Cortex of kidney (tissue), 1 donor: ENCODE measurements at places on chromosomes 5 and 9.

DNA sequence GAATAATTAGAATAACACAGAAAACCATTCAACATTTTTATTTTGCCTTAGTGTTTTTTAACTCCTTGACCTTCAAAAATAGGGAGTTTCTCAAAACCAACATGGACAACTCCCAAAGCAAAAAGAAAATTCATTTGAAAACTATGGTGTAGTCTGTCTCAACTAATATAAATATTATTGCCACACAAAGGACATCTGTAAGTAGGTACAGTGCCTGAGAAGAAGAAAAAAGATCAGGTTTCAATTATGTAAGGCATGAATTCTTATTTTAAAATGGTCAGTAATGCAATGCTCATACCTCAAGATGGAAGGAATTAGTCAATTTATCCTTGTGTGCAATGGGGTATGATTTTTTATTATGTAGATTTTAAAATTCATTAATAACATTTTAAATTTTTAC is 109.6 kb upstream of the CNTLN start:
- no peak for DNase-seq

GRCh38 chr9:34958411-34958982 is 412 bp downstream of the PHF24 start:
- DNase-seq: no peak

DNA sequence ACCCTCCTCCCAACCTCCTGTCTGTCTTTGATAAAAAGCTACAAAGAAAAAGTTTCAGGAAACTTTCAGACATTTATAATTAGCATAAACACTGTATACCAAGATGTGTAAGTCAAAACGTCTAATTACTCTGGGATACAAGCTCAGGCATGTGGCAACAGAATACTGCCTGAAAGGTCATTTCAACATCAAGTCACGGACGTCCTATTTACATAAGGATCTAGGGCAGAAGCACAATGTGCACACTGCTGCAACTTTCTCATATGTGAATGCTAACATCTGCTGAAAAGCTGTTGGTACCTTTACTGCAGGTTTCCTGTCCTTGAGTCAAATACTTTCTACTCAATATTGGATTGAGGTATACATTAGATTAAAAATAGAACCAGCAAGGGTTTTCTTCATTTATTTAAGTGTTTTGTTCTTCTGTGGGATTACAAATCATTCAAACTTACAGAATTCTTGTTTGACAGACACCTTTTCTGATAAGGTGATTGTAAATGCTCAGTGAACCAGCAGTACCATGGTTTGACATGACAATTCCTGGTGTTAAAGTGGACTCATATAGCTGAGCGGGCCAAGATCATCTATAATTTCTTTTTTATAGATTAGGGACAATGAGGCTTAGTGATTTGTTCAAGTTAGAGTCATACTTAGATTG is 36.8 kb downstream of the ELL2 start:
- no peak for DNase-seq

GRCh38 chr9:71001780-71002386 is 119.5 kb downstream of the TRPM3 start:
- no peak for DNase-seq

DNA sequence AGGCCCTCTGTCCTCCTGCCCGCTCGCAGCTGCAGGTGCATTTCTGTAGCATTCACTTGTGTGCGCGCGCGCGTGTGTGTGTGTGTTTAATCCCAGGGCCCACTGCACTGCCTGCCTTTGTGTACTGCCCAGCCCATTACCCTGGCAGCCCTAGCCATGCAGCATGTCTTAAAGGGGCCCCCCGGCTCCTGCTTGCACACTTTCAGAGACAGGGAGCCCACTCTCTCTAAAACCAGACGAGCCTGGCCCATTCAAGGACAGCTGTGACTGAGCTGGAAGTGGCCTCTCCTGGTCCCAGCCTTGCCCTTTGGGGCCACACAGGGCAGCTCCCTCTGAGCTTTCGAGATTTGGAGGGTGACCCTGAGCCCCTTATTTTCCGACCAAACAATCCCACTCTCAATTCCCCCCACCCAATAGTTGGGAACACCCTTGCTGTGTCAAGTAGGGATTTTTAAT is 98.9 kb downstream of the DAB2IP start:
- no peak for DNase-seq

DNA sequence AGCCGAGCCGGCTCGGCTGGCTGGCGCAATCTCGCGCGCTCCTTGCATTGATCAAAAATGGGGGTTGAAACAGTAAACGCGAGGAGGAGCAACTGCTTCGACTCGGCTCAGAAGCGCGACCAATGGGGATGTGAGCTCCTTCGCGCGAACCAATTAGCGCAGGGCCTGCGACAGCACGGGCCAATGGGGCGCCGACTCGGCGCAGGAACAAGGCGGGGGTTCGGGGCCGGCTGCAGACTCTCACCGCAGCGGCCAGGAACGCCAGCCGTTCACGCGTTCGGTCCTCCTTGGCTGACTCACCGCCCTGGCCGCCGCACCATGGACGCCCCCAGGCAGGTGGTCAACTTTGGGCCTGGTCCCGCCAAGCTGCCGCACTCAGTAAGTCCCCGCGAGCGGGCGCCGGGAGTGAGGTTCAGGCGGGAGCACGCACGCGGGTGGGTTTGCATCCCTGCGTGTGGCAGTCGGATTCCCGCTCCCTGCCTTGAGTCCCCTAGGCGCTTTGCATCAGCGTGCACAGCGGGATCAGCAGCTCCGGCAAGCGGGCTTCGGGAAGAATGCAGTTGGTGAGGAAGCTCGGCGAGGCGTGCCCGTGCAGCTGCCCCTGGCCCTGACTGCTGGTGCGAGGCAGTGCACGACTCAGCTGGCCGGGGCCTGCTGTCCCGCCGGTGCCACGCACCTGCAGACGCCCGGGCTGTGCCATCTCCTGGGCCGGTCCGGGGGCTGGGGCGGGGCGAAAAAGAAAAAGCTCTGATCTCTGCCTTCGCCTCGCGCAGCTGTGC is at the start of gene PSAT1:
PSAT1 (plus strand) TSS at position 233 of the 779 bp plus-strand sequence; CDS start at position 319, 86 bp downstream.
- DNase-seq: no peak

- no peak for DNase-seq
These were observed 123.0 kb upstream of the RFX3 start for GRCh38 chr9:3648722-3649246.

DNA sequence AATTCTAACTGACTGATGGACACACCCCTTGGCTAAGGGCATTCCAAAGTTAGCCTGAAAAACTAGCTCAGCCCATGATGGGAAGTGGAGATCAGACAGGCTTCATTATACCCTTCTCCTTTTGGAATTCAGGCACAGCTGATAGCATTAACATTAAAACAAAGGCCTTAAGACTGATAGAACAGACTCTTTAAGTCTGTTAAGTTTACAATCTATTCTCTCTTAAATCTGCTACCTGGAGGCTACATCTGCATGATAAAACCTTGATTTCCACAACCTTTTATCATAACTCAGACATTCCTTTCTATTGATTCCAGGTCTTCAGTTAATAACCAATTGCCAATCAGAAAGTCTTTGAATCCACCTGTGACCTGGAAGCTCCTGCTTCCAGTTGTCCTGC is 281.4 kb downstream of the TUSC1 start:
- DNase-seq: no peak

GRCh38 chr9:134995792-134996120 is 78.0 kb upstream of the FCN1 start:
- DNase-seq: no peak

DNA sequence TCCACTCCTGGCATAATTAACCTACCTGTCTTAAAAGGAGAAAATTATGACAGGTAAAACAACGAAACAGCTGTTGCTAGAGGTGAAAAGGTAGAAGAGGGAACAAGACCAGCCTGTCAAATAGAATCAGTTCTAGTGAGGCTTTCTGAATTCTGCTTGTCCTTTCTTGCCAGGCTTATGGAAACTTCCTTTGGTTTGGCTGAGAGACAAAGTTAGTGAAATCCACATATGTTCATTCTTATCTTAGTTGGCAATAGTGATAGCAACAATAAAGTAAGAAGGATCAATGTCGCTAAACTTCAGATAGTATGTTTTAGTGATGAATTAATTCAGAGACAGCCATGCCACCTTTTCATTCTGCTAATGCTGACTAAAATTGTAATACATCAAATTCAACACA is 34.4 kb downstream of the HAPLN1 start:
- DNase-seq: no peak

GRCh38 chr9:130448035-130448624 is 3.4 kb downstream of the ASS1 start:
- no peak for DNase-seq

- no peak for DNase-seq
These were observed 10.1 kb upstream of the FSD1L start for GRCh38 chr9:105437704-105438103.

GRCh38 chr5:10663489-10664179 is 97.4 kb downstream of the DAP start:
- DNase-seq: no peak

DNA sequence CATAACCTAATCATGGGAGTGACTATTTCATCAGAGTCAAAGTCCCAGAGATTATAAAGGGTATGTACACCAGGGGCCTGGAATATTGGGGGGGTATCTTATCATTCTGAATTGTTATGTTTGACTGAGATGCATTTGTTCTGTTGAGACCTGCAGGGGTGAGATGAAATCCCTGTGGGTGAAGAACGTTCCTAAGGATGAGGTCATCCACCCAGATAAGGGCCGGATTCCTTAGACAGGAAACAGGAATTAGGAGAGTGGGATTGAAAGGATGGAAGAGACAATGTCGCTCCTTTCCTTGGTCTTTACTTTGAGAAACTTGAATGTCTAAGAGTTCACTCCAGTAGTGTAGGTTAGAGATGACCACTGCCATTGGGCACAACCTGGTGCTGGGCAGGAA is 54.7 kb downstream of the GAS1 start:
- no peak for DNase-seq

DNA sequence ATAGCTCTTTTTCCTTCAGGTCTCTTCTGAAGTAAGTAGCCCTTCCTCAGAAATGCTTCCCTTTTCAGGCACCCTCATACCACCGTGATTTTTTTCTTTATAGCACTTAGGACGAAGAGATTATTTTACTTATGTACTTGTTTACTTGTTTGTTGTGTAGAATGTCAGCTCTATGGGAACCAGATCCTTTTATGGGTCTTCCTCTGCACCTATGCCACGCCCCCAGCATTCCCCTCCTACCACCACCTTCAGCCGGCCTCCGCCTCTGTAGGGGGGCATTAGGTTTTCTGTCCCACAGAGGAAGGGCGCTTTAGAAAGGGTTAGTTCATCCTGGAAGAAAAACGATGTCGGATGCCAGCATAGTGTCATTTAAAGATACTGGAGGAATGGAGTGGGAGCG is 1.8 kb downstream of the CDKN2B-AS1 start:
- DNase-seq: no peak

DNA sequence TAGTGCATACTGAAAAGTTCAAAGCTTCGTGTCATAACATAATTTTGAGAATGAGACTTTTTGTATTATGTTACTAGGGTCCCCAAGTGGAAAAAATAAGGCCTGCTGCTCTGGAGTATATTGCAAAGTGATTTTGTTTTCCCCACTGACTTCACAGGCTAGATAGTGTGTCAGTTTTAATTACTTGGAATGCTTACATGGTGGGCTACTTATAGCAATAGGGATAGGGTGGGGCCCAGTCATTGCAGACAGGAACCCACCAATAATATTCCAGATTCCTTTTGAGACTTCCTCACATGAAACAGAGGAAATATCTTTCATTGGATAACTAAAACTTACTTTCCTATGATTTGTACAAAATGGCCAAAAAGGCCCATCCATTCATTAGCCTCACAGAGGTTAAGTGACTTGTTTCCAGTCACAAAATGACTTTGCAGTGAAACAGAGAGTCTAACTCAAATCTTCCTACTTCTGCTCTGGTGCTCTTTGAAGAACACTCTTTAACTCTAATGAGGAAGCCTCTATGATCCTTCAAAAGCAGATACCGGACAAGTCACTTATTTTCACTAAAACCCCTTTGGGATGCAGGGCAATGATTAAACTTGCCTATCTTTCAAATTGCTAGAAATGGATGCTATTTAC is 16.2 kb upstream of the MEF2C start:
- DNase-seq: no peak

- DNase-seq: no peak
These were observed 27.1 kb downstream of the KCNMB1 start for GRCh38 chr5:170362102-170362501.

- DNase-seq: no peak
These were observed 76.1 kb downstream of the TLE1 start for GRCh38 chr9:81613002-81613812.

- DNase-seq: no peak
These were observed 9.7 kb upstream of the TGFBI start for GRCh38 chr5:136018814-136019783.

- DNase-seq: no peak
These were observed 10.9 kb downstream of the MAMDC2 start for GRCh38 chr9:70054521-70054920.

- DNase-seq: no peak
These were observed 112.9 kb downstream of the CAMK4 start for GRCh38 chr5:111337133-111337532.

DNA sequence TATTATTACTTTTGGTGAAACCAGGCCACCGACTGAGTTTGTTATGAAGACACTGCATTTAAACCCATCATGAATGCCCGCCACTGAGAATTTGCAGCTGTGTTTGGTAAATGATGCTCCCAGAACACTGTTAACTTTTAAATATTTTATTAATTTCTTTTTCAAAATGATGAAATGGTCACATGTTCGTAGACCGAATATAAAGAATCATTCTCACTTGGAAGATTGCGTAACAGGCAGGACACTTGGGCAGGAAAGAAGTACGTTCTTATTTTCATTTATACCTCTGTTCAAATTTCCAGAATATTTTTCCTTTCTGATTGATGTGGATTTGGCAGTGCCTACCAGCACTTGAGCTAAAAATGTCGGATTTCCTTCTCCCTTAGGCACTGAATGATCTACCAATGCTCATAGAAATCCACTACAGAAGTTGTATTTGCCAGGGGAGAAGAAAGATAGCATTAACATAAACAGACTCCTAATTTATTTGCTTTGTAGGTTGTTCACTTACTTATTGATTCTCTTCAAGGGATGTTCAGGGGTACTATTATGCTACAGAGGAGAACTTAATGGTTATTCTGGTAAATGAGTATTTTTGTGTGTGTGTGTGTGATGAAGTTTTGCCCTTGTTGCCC is 13.8 kb downstream of the CYFIP2 start:
- DNase-seq: no peak

- no peak for DNase-seq
These were observed 101.1 kb downstream of the ISL1 start for GRCh38 chr5:51484326-51484725.

DNA sequence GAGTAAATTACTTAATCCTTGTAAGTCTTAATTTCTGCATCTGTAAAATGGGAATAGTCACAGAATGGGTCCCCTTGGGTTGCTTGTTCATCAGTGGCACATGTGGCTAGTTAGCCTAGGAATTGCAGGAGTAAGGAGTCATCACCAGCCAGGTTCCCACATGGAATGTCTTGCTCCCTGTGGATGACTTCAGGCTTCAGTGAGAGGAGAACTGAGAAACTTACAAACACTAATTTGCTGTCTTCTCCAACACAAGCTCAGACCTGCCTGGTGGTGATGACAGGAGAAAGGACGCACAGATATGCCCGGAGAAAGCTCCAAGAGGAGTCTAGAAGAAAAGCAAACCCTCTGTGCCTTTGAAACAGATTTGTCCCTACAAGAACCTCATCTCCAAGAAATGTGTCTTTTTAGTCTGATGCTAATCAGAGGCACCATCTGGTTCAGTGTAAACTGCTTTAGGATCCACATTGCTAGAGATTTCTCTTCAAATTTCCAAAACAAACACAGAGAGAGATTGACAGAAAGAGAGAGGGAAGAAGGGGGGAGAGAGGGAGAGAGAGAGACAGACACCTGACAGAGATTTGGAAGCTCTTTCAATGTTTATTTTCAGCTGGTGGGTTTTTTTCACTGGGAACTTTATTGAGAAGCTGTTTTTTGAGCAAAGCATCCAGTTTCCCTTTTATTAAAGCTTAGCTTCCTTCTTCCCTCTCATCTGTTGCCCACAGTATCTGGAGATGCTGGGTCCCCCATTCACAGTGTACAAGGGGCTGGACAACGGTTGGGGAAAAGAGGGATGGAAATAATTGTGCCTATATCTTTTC is 128.3 kb downstream of the DOCK2 start:
- DNase-seq: no peak
